Activated T-cell treated with anti-CD3 and anti-CD28 coated beads, Interleukin-2, amount 50 U/mL, for 72 hours (primary cell): ENCODE measurements at places on chromosomes 11 and 22. TPM values are rescaled to one million over a fixed set of nuclear protein-coding genes. Genes with fewer than 3 reads are reported as not detected.

GLYATL1 gene
- 0.24 TPM for total RNA-seq

NLRP14 gene
- not detected for total RNA-seq

GRCh38 chr11:126528075-126528474 is 172.6 kb downstream of the ST3GAL4 start:
- no peak for DNase-seq

GRCh38 chr11:37502202-37502601 is 904.2 kb upstream of the RAG2 start:
- no peak for DNase-seq

GRCh38 chr22:24088816-24089215 is 77.7 kb downstream of the CABIN1 start:
- no peak for DNase-seq

DNA sequence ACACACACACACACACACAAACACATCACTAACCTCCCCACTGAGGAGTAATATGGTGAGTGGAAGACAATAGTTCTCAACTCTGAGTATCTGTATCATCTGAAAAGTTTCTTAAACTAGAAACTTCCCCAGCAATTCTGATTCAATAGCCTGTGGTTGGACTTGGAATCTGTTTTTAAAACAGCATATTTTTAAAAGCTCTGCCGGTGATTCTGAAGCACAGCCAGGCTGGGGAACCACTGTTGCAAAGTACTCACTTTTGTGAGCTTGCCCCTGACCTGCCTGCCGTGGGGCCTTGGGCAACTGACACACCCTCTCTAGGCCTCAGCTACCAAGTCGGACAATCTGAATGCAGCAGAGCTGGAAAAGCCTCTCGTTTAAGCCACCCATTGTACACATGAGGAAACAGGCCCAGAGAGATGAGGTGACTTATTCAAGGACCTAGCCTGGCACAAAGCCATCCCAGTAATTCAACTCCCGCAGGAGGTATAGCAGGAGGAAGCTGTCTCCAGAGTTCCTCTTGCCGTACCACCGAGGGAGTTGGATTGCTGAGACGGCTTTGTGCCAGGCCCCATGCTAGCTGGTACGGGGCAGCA is 8.9 kb downstream of the SLC15A3 start:
- DNase-seq, result no peak
